ENCODE measurements at places on chromosomes 11 and 22.
A peak's percentile ranks its signal among the peaks of the same experiment; 100 is the strongest.

DNA sequence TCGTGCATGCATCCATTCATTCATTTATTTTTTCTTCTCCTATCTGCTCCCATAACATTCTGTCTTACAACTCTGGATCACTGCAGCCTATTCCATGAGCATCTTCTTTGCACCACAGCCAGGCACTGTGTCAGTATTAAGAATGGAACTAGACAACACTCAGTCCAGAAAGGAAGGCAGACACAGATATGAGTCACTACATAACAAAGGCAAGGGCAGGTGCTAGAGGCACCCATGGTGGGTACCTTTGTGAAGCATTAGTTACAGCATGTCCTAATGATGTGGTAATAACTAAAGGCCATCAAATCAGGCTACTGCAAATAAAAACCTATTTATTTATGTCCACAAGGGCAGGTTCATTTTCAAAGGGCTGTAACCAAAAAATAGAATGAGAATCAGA is 28.1 kb downstream of the TENM4 start:
- no peak for DNase-seq

DNA sequence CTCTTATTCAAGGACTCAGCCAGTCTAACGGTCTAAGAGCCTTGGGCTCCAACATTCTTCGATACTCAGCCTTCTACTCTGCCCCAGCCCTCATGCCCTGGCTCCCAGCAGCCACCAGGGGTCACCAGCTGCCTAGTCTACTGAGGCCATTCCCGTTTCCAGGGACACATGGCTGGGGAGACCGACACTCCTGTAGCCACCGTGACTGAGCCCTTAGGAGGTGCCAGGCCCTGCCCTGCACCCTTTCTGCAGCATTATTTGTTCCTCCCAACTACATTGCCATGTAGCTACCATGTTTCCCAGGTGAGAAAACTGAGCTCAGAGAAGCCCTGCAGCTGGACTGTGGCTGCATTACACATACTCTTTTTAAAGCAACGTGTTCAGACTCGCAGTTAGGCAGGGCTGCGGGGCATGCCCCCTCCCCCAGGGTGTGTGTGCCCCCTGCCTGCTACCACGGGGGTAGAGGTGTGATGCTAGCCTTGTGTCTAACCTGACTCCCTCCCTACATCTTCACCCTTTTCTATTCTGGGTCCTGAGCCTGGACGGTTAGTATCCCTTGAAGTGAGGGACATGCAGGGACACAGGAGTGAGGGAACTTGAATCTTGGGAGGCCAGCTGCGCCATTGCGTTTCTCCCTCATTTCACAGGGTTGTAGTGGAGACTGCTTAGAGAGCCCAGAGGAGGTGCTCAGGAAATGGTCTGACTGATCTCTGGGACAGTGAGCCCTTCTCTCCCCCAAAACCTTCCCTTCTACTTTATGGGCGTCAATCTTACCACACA is 17.5 kb downstream of the ATG16L2 start:
- DNase-seq, result peak; percentile 91

DNA sequence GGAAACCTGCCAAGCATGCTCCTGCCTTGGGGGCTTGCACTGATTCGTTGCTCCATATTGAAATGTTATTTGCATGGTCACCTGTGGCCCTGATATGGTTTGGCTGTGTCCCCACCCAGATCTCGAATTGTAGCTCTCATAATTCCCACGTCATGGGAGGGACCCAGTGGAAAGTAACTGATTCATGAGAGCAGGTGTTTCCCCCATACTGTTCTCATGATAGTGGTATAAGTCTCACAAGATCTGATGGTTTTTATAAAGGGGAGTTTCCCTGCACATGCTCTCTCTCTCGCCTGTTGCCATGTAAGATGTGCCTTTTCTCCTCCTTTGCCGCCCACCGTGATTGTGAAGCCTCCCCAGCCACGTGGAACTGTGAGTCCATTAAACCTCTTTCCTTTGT is 402.4 kb downstream of the ETS1 start:
- no peak for DNase-seq

DNA sequence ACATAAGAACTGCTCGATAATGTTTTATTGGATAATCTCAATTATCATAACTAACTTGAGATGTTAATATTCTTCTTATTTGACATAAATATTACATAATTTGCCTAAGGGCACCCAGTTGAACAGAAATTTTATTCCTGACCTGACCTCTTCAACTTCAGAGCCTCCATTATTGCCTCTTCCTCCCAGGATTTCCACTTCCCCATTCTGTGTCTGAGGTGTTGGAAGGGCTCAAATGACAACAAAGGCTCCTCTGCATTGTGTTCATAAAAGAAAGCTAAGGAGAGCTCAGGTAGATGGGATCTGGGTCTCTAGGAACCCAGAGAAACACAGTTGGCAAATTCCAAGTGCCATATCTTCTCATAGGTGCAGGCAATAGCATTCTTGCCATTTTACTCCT is 61.2 kb upstream of the ARHGAP20 start:
- DNase-seq, result no peak

- no peak for DNase-seq
These were observed 80.7 kb downstream of the RBFOX2 start for GRCh38 chr22:35947794-35948425.

DNA sequence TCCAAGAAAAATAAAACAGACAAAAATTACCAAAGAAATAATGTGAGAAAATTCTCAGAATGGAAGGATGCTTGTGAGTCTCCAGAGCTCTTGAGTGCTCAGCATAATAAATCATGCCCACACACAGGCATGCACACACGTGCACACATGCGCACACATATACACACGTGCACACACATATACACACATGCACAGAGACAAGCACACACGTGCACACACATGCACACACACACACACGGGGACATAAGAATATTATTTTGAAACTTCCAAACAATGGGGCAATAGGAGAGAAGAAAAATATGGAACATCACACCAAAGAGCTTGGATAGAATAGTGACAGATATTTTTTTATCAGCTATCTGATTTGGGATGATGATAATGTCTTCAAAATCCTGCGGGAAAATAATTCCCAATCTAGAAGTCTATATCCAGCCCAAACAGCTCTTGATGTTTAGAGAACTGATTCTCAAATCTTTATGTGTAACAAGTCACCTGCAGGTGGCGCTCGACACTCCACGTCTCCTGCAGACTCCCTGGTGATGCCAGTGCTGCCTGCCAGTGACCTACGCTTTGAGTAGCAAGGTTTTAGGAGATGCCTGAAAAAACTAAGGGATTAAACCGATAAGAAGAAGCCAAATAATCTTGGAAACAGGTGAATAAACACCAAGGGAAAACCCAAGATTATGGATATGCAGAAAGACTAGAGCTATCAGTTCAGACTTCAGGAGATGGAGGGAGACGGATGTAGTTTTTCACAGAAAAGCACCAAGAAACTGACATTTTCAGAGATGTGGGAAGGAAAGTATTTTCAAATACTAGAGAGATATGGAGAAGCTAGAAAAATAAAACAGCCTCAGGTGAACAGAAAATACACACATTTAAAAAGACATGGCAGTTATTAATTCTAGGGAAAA is 743.6 kb downstream of the ETS1 start:
- peak; percentile 82 for DNase-seq

GRCh38 chr22:31940506-31940905 is 3.8 kb upstream of the YWHAH start:
- no peak for DNase-seq

DNA sequence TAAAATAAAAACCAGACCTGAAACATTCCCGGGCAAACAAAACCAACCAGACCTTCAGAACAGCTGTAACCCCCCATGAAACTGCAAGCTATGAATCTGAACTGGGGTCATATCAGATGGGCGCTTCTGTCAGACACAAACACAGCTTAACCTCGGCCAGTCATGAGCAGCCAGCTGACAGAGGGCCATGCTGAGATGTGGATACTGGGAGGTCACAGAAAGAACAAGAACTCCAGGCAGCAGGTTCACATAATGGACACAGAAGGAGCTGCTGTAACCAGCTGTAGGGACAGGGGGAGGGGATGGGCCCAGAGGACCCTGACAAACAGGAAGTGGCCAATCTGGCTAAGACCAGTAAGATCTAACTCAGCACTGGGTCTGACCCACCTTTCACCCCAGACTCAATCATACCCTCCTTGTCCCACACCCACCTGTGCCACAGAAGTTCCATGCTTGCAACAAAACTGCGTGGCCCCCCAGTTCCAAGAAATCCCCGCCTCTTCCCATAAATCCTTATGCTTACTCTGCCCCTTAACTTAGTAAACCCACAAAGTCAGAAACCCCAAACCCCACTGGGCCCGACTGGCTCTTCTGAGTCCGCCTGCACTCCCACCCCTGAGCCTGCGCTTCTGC is 4.0 kb downstream of the APOL4 start:
- peak; percentile 16 for DNase-seq

GRCh38 chr11:1223346-1224110 is 662 bp downstream of the MUC5B start:
- no peak for DNase-seq

- DNase-seq, result peak; percentile 95
These were observed 79.4 kb upstream of the PPARA start for GRCh38 chr22:46070803-46071450.

DNA sequence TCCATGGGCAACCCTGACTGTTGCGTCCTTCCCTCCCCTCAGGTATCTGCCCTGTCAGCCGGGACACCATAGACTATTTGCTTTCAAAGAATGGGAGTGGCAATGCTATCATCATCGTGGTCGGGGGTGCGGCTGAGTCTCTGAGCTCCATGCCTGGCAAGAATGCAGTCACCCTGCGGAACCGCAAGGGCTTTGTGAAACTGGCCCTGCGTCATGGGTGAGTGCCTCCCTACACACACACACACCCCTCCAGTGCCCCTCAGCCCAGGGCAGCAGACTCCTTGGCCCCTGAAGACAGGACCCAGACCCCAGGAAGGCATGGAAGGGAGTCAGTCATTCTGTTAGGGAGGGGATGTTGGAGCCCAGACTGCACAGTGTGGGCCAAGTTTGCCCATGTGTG is 17.9 kb upstream of the UVRAG start:
- no peak for DNase-seq

DNA sequence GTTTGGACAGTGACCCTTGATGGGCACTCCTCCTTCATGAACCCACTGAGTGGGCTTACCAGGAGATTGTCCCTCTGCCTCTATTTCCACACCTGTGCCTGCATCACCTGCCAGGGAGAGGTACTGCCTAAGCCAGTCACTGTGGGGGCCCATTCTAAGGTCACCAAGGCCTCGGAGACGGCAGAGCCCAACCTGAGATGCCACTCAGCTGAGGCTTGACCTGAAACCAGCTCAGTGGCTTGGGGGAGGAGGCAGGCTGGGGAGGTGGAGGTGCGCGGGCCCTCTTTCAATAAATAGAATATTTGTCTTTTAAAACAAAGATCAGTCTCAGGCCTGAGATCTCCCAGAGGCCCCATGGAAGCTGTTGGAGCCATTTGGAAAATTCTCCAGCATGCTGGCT is 84.5 kb downstream of the DHCR7 start:
- no peak for DNase-seq

DNA sequence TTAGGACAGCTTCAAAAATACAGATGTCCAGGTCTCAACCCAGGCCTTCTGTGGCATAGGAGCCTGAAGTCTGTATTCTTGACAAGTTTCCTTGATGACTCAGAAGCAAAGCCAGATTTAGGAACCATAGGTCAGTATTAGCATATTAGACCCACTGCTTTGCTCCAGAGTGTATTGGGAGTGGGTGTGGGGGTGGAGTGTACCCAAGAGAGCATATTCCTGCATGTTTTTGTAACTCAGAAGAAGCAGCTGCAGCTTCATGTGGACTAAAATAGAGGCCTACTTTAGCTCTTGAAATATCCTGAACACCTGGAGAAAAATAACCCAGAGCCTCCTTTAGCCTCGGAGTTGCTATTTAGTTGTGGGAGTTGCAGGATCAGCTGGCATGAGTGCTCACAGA is 106.7 kb downstream of the CCDC81 start:
- no peak for DNase-seq

- peak; percentile 68 for DNase-seq
These were observed 22.2 kb downstream of the BLID start for GRCh38 chr11:122093731-122094275.

DNA sequence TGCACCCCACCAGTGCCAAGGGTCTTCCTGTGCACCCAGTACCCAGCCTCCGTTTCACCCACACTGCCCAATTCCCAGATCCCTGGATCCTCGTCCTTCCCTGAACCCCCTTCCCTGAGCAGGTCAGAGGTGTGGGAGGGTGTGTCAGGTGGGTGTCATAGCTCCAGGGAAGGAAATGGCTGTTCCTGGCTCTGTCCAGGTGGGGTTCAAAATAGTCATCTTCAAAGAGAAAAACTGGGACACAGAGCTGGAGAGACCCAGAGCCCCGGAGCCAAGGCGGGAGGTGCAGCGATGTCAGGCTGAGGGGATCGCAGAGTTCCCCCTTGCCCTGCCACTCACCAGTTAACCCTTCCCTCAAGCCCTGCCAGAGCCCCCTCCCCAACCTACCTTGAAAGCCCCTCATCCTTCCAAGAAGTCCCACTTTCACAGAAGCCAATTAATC is 698 bp downstream of the C1QTNF4 start:
- DNase-seq, result no peak

DNA sequence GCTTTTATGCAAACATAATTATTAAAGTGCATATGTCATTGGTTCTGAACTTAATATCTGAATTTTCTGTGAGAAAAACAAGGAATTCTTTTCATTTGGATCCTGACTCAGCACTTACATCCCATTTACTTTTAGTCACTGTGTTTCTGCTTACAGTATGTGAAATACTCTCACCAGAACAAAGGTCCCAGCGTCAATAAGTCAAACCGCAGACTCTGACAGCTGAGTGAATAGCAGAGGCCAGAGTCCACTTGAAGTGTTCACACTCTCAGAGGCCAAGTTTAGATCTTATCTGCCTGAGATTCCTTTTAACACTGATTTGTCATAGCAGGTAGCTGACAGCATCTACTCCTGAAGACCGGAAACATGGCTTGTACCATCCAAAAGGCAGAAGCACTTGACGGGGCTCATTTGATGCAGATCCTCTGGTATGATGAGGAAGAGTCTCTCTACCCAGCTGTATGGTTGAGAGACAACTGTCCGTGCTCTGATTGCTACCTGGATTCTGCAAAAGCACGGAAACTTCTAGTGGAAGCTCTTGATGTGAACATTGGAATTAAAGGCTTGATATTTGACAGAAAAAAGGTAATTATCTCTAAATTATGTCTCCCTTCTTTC is 14.6 kb downstream of the BBOX1 start:
- peak; percentile 56 for DNase-seq

- DNase-seq, result no peak
These were observed 86.6 kb downstream of the RTL6 start for GRCh38 chr22:44411226-44412135.

- no peak for DNase-seq
These were observed 14.6 kb downstream of the ENDOD1 start for GRCh38 chr11:95104121-95104830.

Data from astrocyte of the hippocampus (primary cell).